PC-9 (cell line): ENCODE measurements at places on chromosomes 12 and 14. TPM values are rescaled to one million over a fixed set of nuclear protein-coding genes. Genes with fewer than 3 reads are reported as not detected.

DNA sequence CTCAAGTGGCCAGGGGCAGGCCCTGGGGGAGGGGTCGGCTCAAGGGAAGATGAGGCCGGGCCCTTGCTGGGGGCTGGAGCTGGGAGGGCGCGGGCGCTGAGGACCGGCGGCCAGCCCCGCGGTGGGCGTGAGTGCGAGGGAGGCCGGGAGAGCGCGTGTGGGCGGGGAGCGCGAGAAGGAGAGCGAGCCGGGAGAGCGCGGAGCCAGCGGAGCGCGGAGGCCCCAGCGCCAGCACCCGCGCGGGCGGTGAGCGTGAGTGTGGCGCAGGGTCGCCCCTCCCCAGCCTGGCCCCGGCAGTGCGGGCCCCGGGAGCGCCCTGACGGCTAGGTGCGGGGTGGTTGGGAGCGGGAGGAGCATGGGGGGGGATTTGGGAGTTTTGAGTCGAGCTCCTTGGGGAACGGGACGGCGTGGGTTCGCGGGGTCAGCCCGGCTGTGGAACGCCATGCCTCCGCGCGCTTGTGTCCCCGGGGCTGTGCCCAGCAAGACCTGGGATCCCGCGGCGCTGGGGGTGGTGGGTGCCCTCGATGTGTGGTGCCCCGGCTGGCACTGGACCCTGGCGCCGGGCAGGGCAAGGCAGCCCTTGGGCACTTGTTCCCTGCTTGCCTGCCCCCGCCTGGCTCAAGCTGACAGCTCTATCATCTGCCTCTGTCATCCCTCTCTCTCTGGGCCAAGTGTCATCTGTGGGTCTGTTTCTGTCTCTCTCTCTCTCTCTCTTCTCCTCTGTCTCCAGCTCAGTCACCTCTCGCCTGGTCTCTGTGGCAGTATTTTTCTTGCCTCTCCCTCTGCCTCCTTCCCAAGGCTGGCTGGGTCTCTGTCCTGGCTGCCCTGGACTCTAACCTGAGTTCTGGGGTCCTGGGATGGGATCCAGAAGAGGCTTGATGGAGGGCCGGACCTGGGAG, at the start of gene LBHD2:
TSS of gene LBHD2 (plus strand) at position 190 of the 899 bp plus-strand sequence. CDS start 1,803 bp downstream, outside the sequence.
- DNase-seq: no peak

DNA sequence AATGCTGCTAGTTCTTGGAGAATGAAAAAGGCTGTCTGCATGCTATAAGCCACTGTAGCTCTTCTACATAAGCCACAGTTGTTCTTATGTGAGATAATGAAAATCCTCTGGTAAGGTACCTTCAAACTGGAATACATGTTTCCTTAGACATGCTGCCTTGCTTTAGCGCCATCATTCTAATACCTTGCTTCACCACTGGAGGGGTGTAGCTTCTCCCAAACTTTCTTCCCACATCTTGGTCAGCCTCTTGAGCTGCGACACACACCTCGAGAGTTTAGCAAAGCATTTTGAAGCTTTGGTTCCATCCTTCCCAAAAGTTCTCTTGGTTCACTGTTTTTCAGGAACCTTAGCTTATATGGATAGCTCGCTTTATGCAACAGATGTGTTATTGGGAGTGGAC, 69.5 kb downstream of the NKX2-1 start:
- no peak for DNase-seq

Gene ACSS3
- total RNA-seq: 8.5 and 9.4 TPM in 2 replicates

GRCh38 chr14:61673305-61673704, 22.0 kb upstream of the HIF1A start:
- no peak for DNase-seq

DNA sequence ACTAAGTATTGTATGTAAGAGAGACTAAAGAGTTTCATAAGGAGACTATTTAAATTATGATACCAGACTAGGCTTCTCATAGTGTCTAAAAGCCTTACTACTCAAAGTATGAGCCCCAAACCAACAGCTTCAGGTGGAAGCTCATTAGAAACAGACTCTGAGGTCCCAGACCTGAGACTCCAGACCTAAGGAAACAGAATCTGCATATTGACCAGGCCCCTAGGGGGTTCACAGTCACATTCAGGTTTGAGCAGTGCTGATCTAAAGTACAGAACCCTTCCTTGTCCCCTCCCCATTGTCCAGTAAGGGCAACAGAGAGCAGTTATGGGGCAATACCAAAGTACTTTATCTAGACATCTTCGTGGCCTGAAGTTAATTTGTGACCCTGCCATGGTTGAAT, 87.7 kb downstream of the SSPN start:
- DNase-seq: no peak

- no peak for DNase-seq
Observed at GRCh38 chr14:89013098-89013504, 188.7 kb downstream of the TTC8 start.

Gene KCNH3
- total RNA-seq: not detected in 2 replicates

Gene SCN8A
- 0.17 TPM in 1 of 2 replicates, not detected in the other for total RNA-seq

GRCh38 chr14:24277606-24278321, 6.4 kb upstream of the RABGGTA start:
- no peak for DNase-seq

- DNase-seq: no peak
Observed at GRCh38 chr12:61880186-61880585, 380.0 kb upstream of the USP15 start.

- DNase-seq: no peak
Observed at GRCh38 chr12:102958073-102958829, 777 bp downstream of the ASCL1 start.

GRCh38 chr12:122023339-122024131, 1.9 kb downstream of the BCL7A start:
- no peak for DNase-seq

DNA sequence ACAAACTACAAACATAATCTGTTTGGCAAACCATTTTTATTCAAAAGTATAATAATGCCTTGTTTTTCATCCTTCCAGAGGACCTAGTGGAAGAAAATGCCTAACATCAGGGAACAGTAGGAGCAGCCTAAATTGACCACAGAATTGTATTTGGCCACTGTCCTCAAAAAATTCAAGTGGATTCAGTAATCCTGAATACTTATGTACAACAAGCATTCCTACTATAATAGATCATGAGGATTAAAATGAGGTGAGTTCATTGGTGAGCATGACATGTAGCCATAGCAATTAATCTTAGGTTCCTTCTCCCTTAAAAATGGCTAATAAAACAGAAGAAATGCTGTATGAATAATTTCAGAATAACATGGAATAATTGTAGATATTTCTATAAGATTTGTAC, 209.3 kb downstream of the DAD1 start:
- no peak for DNase-seq

Gene FGF6
- total RNA-seq: not detected in 2 replicates

Gene IFNG-AS1
- not detected in 2 replicates for total RNA-seq

- DNase-seq: no peak
Observed at GRCh38 chr12:27747111-27747820, 32.8 kb upstream of the KLHL42 start.

- DNase-seq: no peak
Observed at GRCh38 chr12:9948606-9949296, 16.6 kb upstream of the CLEC2A start.

DNA sequence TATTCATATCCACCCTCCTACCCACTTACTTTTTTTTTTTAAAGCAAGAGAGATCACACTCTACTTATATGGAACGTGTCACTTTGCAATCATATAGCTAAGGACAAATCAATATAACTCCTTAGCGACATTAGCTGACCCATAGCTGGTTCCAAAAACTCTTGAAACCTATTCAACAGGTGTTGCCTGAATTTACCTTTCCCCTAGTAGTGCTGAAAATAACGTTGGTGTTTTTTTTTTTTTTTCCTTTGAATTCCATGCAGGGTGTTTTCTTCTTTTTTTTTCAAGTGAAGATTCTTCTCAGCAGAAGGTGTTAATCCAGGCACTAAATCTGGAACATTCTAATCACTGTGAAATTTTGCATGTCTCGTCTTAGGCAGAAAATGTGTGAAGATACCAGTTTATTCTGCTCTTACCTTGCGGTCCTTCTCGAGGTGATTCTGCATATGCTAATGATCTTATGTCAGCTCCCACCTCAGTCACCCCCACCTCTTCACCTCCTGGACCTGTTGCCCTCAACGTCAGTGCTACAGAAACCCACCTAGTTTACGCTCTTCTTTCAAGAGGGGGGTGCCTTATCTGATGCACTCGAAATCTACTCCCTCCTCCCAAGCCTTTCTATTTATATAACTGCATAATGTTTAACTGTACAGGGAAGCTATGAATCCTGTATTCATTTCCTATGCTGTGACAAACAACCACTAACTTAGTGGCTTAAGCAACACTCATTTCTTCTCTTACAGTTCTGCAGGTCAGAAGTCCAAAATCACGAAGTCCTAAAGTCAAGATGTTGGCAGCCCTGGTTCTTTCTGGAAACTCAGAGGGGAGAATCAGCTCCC, 7.1 kb upstream of the VPS37B start:
- no peak for DNase-seq

Gene CFAP251
- total RNA-seq: 3.7 and 4.3 TPM in 2 replicates

DNA sequence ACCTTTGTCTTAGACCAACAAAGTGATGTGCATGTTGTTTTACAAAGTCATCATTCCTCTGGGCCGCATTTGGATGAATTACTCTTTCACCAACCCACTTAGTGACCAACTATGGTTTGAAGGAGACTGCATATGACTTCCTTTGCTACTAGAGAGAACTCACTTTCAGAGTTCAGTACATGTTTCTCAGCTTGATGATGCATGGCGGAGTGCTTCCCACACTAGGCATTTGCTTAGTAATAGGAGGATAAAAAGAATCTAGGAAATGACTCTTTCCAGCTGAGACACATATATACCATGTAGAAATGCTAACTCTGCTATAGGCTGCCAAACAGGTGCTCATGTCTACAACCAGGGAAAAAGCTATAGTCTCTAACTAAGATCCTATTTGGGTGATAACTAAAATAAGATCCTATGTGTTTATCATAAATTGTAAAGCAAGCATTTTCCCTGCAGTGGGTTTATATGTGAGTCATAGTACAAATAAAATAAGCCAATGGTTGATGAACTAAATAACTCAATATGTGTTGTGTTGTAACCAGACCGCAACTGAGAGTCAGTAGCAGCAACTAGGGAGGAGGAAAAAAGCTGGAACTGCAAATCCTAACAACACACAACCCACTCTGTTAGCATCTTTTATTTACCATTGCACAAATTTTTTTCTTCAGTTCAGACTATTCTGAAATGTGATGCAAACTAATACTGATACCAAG, 87.2 kb downstream of the TSPAN8 start:
- DNase-seq: no peak

Gene TMEM30B
- total RNA-seq: 15.2 and 19.6 TPM in 2 replicates

Gene BATF
- 55.7 and 79.0 TPM in 2 replicates for total RNA-seq

Gene FERMT2
- total RNA-seq: 9.0 and 9.7 TPM in 2 replicates

DNA sequence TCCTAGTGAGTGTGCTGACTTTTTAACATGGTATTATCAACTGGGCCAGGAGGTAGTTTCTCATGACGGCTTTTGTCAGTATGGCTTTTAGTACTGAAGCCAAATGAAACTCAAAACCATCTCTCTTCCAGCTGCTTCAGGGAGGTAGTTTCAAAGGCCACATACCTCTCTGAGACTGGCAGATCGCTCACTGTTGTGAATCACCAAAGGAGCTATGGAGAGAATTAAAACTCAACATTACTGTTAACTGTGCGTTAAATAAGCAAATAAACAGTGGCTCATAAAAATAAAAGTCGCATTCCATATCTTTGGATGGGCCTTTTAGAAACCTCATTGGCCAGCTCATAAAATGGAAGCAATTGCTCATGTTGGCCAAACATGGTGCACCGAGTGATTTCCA, 141.1 kb downstream of the HMGA2 start:
- no peak for DNase-seq

DNA sequence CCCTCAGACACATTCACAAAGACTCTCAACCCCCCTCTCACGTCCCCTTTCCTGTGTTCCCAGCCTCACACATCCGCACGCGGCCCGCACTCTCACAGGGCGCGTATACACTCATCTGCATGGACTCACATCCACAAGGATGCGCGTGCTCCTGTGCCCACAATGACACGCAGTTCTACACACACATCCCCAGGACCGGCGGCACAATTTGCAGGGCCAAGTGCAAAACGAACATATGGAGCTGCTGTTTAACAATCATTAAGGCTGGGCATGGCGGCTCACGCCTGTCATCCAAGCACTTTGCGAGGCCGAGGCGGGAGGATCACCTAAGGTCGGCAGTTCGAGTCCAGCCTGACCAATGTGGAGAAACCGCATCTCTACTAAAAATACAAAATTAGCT, 36.4 kb upstream of the EML1 start:
- no peak for DNase-seq

DNA sequence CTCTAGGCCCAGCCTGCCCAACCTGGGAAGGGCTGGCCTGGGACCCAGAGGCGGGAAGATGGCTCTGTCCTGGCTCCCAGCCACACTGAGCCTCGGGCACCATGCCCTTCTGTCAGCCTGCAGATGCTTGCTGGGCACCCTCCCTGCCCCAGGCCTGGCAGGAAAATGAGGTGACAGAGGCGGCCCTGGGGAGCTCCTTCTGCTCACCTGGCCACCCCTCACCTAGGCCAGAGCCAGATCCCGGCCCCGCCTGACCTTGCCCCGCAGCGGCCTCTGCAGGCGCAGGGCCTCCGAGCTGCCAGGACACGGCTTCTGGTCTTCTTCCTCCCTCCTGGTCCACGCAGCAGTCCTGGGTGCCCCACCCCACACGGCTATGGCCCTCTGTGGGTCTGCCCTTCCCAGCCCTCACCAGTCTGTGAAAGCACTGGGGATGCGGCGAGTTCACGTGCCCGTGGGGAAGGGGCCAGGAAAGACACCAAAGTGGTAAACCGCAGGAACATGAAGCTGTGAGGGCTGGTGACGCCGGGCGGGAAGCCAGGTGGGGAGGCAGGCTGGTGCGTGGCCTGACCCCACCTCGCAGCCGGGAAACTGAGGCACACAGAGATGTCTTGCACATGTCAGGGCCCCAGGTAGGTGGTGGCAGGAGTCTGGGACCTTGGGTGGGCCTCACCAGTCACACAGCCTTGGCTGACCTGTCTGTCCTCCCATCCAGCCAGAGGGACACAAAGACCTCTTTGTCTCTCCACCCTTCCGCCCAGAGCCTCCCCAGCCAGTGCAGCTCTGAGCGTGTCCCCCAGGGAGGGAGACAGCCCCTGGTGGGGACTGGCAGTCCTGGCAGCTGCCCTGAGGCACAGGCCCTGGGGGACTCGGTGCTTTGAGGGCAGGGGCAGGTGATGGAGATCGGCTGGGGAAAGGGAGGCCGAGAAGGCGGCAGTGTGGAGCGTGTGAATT, 12.8 kb downstream of the BAG5 start:
- DNase-seq: no peak

Gene RDH12
- total RNA-seq: not detected in 2 replicates

- DNase-seq: no peak
Observed at GRCh38 chr14:34232790-34233189, 229.2 kb downstream of the SPTSSA start.

DNA sequence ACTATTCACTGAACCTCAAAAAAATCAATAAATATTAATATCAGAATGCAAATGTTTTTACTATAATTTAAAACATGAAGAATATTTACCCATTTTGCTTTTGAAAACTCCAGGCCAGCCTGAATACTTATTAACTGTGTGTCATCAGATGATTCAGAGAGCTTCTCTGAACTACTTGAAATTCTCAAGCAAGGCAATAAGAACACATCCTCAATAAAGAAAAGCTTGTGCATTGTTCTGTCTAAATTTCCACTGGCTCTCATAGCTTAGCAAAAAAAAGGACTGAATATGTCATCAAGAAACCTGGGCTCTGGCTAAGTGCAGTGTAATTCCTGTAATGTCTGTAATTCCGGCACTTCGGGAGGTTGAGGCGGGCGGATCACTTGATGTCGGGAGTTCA, 194.1 kb downstream of the BTG1 start:
- DNase-seq: no peak

Gene NUP37
- 48.2 and 72.4 TPM in 2 replicates for total RNA-seq

Gene MMP17
- 3.3 and 5.4 TPM in 2 replicates for total RNA-seq

Gene SLC6A12
- not detected in 2 replicates for total RNA-seq
